ENCODE measurements at places on chromosomes 12 and 14.
A peak's percentile ranks its signal among the peaks of the same experiment; 100 is the strongest.

GRCh38 chr12:108564724-108565123, 2.3 kb downstream of the ISCU start:
- no peak for DNase-seq

GRCh38 chr12:82299319-82300025, 58.7 kb downstream of the CCDC59 start:
- DNase-seq, result no peak

DNA sequence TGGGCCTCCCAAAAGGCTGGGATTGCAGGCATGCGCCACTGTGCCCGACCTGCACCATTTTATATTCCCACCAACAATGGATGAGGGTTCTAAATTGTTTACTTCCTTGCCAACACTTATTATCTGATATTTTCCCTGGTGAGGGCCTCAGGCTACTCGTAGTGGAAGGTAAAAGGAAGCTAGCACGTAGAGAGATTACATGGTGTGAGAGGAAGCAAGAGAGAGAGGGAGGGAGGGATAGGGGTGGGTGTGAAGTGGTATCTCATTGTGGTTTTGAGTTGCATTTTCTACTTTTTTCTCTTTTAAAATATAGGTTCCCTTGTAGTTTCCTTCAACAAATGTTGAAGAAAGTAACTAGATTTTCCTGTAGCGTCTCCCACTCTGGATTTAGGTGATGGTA, 30.9 kb downstream of the MYO1H start:
- DNase-seq, result no peak

DNA sequence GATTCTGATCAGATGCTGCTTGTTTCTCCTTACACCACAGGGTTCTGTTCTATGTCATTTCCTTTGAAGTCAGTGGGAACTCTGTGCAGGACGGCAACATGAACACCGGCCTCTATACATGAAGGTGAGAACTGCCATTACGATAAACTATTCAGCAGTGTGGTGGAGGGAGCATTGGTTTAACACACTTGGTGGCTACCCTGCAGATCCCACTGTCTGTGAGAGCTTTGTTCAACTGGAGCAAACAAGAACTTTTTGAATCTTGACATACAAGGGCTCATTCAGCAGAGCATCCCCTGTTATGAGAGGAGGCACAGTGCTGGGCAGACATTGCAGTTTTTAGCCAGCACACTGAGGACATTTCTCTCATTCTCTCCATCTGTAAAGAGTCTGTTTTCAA, 10.7 kb upstream of the FRS2 start:
- DNase-seq, result no peak

DNA sequence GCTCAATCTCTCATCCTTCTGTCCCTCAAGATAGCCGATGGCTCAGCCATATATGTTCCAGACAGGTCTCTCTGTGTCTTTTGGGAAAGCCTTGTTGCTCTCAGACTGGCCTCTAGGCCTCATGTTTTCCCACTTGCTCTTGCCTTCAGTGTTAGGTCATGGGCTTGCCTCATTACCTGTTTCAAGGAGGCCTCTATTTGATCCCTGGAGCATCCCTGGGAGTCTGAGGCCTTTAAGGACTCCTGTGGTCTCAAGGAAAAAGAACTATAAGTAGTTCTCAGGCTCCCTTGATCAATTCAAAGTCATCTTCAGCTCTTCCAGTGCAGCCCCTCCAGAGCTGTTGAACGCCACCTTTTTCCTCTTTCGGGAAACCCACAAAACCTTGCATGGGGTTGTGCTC, 47.9 kb downstream of the NTF3 start:
- DNase-seq, result no peak

DNA sequence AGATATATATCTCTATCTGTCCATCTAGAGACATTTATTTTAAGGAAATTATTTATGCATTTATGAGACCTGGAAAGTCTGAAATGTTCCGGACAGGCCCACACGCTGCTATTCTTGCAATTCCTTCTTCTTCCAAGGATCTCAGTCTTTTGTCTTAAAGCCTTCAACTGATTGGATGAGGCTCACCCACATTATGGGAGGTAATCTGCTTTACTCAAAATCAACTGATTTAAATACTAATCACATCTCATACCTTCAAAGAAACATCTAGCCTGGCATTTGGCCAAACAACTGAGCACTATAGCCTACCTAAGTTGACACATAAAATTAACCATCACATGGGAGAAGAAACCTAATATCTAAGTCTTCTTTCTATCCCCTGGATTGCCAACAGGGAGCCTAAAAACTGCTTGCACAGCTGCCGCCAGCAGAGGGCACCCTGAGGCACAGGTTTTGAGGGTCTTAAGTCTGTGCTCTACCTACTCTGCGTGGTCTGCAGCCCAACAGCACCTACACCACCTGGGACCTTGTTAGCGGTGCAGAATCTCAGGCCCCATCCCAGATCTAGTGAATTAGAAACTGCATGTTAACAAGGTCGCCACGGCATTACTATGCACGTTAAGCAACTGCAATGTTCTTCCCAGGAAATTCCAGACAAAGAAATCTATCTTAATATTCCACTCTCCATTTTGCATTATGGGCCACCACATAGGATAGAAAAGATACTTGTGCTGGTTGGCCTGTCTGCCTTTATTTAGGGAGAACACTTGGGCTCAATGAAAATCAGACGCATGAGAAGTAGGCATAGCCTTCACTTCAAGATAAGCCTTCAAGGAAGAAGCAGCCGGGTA, 249.7 kb downstream of the FOXG1 start:
- peak; percentile 22 for DNase-seq

DNA sequence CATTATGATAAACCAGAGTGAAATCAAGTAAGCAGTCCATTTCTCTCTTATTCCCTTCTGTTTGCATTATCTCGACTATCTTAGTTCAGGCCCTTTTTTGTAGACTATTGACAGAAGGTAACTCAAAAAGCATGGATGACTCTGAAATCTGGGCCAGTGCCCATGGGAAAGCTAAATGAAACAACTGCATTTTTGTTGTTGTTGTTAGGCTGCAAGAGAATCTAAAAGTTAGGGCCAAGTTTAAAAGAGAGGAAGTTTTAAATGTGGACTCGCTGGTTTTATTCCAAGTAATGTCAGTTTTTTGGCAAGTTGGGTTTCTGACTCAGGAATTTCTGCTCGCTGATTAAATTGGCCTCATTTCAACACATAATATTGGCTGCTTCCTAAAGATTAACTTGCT, 201.1 kb downstream of the PIK3C2G start:
- peak; percentile 2 for DNase-seq

DNA sequence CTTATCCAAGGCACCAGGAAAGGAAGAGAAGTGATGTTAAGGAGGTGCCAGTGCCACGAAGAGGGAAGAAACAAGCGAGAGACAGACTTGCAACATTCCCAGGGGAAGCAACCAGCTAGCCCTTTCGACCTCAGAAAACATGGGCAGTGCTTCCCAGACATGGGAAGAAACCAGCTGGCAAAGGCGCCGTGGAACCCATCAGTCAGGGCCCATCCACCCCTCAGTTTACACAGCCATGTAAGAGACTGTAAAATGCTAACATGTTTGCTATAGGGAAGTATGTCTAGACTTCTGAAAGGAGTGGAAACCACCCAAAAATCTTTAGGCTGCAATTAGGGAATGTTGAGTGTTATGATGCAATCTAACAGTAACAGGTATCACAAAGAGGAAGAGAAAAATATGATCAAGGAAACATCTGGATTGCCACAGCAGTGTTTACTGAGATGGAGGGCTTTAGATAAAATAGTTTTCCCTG, 26.3 kb downstream of the ANAPC5 start:
- DNase-seq, result no peak

DNA sequence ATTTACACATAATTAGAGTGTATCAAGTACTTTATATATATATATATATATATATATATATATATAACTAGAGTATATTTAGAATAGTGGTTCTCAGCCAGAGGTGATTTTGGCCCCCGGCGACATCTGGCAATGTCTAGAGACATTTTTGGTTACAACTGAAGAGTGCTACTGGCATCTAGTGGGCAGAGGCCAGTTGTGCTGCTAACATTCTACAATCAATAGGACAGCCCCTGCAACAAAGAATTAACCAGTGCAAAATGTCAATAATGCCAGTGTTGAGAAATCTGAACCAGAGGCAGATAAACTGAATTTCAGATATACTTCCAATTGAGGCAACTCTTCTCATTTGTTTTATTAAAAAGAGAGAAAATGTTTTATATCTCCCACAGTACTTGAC, 8.9 kb downstream of the GTF2A1 start:
- no peak for DNase-seq

DNA sequence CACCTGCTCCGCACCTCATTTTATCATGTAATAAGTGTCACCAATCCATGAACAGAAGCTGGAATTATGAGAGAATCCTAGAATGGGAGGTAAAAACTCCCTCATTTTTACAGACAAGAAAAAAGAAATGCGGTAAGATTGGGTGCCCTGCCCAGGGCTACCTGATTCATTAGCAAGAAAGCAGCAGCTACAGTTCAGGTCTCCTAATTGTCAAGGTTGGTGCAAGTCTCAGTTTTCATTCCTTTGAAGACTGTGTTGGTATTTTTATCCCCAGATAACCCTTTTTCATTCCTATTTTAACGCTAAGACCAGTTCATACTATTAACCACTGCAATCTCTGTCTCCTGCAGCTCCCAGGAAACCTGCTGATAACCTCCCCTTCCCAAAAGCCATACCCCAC, 6.9 kb downstream of the DUSP6 start:
- no peak for DNase-seq

GRCh38 chr12:63967358-63968145, 123.1 kb downstream of the SRGAP1 start:
- no peak for DNase-seq

DNA sequence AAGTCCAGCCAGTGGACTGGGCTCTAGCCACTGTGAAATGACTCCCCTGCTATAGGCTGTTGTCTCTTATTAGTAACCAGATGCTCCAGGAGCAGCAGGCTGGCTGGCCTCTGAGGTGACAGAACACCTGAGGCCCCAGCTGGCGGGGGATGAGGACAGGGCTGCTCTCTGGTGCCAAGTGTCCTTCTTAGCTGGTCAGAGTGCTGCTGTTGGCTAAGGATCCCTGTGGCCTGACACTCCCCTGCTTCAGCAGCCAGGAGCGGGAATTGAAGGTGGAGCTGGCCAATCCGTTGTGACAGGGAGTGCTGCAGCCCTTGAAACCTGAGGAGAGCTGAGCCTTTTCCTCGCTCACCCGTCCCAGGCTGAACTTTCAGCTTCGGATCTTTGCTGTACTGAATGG, 30.7 kb downstream of the TMEM229B start:
- no peak for DNase-seq

DNA sequence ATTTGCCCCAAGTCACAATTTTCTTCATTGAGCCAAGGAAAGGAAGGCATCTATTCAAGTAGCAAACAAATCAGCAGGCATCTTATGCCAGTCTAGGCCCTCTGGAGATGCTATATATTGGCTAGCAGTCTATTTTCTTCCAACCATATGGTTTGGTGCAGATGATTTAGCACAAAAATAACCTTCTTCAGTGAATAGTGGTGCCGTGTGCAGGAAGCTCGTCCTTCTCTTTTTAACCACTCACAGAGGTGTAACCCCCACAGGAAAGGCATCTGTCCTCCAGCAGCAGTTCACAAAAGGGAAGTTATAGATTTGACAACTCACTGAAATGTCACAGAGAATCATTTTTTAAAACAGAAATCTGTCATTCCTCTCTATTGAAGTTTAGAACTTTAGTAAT, 445.7 kb upstream of the SYT1 start:
- DNase-seq, result no peak

DNA sequence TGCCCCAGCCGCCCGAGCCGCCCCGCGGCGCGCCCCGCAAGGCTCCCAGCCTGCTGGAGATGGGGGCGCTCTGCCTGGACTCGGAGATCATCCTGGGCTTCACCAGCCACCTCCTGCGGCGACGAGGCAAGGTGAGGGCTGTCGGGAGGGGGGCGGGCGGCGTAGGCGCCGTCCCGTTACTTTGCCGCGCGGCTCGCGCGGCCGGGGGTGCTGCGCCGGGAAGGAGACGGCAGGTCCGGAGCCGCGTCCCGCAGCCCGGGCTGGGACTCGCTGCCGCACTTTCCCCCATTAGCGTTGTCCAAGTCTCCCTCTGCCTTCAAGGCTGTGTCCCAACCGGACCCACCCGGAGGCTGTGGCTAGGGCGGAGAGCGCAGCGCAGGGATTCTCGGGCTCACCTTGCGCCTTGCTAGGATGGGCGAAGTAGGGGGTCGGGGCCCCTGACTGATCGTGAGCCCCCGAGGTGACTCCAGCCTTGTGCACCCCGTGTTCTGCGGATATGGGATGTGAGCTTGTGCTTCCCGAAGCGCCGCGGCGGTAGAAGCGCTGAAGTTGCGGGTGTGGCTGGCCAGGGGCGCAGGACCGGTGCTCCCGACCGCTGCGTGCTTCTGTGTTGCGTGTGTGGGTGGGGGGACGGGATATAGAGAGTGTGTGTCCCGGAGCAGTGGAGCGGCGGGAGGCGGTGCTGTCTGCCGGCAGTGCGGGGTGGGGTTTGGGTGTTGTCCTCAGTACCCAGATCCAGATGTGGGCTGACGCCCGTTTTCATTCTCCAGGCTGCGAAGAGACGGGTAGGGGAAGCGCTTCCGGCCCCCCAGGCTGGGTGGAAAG, 1.7 kb upstream of the KIF26A start:
- no peak for DNase-seq

DNA sequence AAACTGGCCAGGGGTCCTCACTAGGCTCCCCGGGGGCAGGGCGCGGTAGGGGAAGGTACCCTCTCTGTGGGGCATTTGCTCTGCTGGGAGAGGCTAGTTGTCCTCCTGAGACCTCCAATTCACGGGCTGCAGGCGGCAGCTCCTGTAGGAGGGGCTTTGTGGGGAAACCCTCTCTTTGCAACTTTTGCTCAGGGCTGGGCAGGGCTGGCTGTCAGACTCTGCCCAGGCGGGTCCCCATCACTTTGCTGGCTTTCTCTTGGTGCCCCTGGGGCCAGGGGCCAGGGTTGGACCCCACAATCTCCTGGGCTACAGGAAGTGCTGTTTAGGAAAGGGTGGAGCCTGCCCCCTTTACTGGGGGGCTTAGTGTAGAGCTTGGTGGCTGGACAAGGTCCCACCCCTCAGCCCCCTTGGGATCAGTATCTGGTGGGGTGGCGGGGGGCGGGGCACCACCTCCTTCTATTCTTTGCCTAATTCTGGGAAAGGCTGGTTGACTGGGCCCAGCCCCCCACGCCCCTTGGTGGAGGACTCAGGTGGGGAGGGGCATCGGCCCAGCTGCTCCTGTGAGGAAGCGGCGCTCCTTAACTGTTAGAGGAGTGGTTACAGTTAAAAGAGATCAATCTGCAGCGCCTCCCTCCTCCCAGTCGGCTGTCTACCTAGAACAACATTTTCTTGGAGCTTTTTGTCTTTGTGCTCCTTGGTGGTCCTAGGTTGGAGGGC, 918.7 kb downstream of the AACS start:
- no peak for DNase-seq

- no peak for DNase-seq
Measured at GRCh38 chr12:58242796-58243630, 301.6 kb downstream of the ATP23 start.

- no peak for DNase-seq
Measured at GRCh38 chr12:122167356-122167925, 6.6 kb downstream of the IL31 start.

GRCh38 chr12:54395545-54395944, 11.0 kb upstream of the ZNF385A start:
- no peak for DNase-seq

Data from HFF-Myc (cell line).